Stomach (tissue), 19 donors: ENCODE measurements at places on chromosomes 13 and 19. TPM values are rescaled to one million over a fixed set of nuclear protein-coding genes. Genes with fewer than 3 reads are reported as not detected.

DNA sequence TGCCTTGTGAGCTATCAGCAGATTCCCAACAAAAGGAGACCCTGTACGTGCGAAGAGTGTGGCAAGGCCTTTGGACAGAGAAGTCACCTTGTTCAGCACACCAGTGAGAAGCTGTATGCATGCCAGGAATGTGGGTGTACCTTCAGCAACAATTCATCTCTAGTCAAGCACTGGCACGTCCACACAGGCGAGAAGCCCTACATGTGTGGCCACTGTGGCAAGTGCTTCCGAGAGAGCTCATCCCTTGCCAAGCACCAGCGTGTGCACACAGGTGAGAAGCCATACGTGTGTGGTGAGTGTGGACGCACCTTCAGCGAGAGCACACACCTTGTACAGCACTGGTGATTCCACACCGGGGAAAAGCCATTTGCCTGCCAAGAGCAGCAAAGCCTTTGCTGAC lies 7.6 kb upstream of the ZSCAN22 start:
- no peak for DNase-seq

- DNase-seq: peak; percentile 96
Observed at GRCh38 chr19:11355160-11356073, at the start of gene PLPPR2. Gene PLPPR2, plus strand, starts transcription at chr19:11355432. Its CDS starts 2,242 bp downstream, at chr19:11357674.

GRCh38 chr13:43631106-43631505 lies 155.7 kb downstream of the ENOX1 start:
- DNase-seq: no peak

GRCh38 chr19:43700395-43701000 lies 15.4 kb upstream of the IRGC start:
- DNase-seq: peak; percentile 40

DNA sequence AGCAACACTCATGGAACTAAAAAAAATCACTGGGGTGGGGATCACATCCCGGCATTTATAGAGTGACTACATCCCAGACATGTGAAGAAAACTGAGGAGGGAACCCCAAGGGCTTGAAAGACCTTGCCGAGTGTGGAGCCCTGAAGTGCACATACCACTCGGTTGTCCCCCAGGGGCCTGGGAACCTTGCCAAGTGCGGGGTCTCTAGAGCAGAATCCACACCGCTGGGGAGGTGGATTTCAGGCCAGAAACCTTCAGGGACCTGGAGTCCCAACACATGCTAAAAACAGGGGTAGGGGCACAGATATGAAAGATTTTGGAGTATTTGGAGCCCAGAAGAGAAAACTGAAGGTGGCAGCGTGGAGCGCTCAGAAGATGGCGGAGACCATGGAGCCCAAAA lies 35.2 kb downstream of the ERICH4 start:
- DNase-seq: no peak

DNA sequence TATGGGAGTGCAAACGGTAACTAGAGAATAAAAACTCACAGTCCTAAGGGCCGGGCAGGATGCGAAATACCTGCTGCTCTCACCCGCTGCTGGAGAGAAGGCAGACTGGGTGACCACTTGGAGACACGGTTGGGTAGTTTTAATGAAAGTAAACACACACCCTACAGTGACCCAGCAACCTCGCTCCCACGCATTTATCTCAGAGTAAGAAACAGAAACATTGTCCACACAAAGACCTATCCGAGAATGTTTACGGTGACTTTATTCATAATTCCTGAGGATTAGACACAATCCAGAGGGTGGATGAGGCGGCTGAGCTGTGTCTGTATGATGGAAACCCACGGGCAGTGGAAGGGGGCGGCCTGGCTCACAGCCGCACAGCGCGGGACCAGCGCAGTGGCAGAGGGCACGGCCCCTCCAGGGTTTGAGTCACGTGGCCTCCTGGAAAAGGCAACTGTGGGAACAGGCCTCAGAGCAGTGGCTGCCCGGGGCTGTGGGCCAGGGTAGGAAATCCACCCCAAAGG lies 73.5 kb upstream of the C13orf46 start:
- DNase-seq: no peak

GRCh38 chr13:97257228-97257755 lies 35.2 kb downstream of the MBNL2 start:
- no peak for DNase-seq

DNA sequence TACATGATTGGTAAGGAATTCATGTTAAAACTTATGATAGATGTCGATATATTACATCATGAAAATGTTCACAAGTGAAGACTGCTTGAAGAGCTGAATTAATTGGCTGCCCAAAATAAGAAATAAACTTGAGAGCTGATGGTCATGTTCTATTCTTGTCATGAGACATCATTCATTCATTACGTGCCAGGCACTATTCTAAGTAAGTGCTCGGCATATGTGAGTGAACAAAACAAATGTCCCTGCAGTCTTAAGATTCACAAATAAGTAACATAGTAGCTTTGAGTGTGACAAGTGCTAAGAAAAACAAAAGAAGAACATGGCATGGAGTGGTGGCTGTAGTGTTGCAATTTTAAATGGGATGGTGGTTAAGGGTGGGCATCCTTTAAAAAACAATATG lies 329.3 kb downstream of the SUCLA2 start:
- no peak for DNase-seq

- DNase-seq: peak; percentile 99
Observed at GRCh38 chr19:12064590-12065538, at the start of gene ZNF844. Gene ZNF844, plus strand, starts transcription at chr19:12064731. Its CDS starts 143 bp downstream, at chr19:12064874.

- DNase-seq: no peak
Observed at GRCh38 chr13:54347531-54347930, 1318.9 kb downstream of the OLFM4 start.

- no peak for DNase-seq
Observed at GRCh38 chr13:21905486-21905885, 234.6 kb downstream of the FGF9 start.

- no peak for DNase-seq
Observed at GRCh38 chr19:18097993-18098890, 664 bp downstream of the MAST3 start.

GRCh38 chr19:10189616-10190015 lies 5.1 kb downstream of the DNMT1 start:
- DNase-seq: no peak

DNA sequence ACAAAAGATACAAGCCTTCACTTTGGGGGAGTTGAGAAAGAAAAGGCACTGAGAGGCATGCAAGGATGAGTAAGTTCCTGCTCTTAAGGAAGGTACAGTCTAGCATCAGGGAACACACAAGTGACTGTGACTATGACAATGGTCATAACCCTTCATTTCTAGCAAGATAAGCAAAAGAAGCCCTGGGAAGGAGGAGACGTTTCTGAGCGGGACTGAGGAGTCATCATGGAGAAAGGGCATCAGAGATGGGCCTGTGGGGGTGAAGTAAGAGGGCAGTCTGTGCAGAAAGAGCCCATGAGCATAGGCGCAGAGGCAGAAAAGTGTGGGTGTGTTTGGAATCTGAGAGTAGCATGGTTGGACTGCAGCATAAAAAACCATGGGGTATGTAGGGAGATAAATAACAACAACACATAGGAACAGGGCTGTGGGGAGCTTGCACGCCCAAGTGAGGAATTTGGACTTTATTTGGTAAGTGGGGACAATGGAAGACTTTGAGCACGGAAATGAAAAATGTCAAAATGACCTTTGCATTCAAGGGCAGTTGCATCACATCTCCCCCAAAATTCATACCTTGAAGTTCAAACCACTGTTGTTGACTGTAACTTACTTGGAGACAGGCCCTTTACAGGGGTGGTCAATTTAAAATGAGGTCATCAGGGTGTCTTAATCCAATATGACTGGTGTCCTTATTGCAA lies 86.7 kb downstream of the MBNL2 start:
- no peak for DNase-seq

DNA sequence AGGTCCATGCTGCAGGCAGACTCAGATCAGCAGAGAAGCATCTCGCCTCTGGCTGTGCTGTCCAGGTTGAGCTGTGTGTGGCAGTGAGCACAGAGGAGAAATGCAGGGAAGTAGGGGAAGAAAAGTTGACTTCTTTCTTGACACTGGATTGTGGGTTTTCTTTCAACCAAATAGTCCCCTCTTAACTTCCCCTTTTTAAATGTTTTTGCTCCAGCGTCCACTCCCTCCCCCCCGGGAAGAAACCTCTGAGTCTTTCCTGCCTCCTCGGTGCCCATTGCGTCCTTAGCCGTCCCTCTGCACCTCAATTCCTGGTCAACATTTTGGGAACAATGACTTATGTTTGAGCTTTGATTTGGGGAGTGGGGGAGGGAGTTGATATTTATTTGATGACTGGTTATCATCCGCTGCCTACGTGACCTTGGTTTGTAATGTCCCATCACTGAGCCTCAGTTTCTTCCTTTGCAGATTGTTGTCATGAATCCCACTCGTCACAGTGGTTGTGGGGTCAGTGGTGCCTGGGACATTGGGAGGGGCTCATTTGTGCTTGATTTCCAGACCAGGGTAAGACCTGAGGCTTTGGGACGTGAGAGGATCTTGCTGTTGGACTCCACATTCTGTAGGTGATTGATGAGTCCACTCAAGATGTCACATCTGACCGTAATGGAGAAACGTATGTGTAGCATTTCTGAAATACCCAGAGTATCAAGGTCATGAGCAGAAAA lies at the start of gene LILRB2:
Gene LILRB2 (minus strand): TSS at position 104 of the 722 bp plus-strand sequence. CDS start 614 bp downstream, outside the sequence.
- no peak for DNase-seq

DNA sequence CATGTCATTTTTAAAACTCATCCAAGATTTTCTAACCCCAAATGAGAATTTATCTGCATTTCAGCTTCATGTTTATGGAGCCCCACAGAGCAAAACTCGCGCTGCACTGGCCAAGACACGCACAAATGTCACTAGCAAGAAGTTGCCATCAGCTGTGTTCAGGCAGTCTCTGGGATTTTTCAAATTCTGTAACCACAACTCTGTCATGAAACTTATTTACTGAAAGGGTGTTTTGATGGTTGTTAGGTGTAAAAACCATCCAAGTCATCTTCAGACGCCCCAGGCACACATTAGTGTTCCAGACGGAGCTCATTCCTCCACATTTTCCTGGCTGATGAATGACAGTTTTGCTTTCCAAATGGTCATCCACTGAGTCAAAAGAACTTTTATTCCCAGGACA lies 63.4 kb downstream of the SLC7A1 start:
- no peak for DNase-seq

DNA sequence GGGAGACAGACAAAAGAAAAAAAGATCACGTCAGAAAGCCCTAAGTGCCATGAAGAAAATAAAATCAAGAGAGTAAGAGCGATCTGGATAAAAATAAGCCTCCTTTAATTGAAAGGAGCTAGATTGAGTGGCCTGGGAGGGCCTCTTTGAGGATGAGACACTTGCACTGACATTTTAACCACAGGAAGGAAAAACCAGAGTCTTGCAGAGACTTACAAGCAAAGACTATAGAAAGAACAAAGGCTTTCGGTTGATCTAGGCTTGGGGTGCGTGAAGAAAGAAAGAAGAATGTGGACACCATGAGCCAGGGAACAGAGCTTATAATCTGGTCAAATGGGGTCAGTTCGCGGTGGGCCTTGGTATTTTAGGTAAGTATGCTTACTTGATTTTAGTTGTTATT lies 342.7 kb downstream of the COG6 start:
- peak; percentile 10 for DNase-seq

DNA sequence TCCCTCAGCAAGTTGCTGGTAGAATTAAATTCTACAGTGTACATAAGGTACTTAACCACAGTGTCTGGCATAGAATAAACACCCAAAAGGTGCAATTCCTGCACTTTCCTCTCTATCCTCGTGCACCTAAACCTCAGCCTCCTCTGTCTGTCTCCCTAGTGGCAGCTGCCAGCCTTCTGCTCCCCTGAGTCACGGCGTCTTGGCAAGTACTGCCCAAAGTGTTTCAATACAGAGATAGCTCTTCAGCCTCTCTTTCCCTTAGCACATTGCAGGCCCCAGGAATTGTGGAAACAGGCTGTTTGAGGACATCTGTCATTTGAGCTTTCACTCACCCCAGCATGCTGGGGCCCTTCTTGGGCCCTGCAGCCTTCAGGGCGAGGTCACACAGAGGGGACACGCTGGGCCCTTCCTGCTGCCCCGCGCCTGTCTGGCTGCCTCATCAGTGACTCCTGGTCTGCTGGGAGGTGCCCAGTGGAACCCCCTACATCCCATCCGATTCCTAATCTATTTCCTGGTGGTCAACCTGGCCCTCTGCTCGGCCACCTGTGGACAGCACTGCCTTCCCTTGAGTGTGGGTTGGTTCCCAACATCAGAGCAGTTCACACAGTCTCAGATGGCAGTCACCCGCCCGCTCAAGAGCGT lies 19.3 kb downstream of the COL4A2 start:
- no peak for DNase-seq

GRCh38 chr13:21316376-21316775 lies 139.9 kb downstream of the MRPL57 start:
- DNase-seq: no peak

GRCh38 chr13:23630349-23631093 lies 60.3 kb downstream of the TNFRSF19 start:
- no peak for DNase-seq

GRCh38 chr19:32581705-32582179 lies 752 bp downstream of the PDCD5 start:
- DNase-seq: no peak

DNA sequence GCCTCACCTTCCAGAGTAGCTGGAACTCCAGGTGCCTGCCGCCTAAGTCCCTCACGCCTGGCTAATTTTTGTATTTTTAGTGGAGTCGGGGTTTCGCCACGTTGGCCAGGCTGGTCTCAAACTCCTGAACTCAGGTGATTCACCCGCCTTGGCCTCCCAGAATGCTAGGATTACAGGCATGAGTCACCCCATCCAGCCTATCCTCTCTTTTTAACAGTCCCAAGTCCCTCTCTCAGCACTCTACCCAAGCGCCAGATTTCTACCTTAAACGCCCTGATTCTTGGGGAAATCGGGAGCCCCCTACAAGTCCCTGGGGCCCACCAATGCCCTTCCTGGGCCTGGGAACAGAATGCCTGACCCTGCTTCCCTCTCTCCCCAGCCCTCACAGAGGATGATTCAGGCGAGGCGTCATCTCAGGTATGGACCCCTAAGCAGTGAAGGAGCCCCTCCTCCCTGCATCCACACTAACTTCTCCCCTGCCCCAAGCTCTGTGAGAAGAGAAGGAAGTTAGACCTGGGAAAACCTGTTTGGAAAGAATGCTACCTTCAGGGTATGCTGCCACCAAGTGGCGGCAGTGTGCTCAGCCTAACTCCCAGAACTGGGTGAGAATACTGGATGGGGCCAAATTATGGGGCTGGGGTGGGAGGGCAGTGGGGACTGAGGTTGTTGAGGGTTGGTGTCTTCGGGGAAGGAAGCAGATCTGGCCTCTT lies 20.8 kb upstream of the EBI3 start:
- DNase-seq: no peak

GRCh38 chr13:74070513-74070912 lies 63.7 kb downstream of the KLF12 start:
- DNase-seq: no peak

- no peak for DNase-seq
Observed at GRCh38 chr13:66139701-66140100, 1090.4 kb downstream of the PCDH9 start.

SBSN gene
- not detected for total RNA-seq

CCDC169 gene
- total RNA-seq: 1.8 TPM

NUDT15 gene
- not detected for total RNA-seq

DACH1 gene
- total RNA-seq: not detected

NCR1 gene
- not detected for total RNA-seq

KLK15 gene
- total RNA-seq: not detected

P2RY11 gene
- total RNA-seq: 2.6 TPM

ZNF772 gene
- total RNA-seq: 25.9 TPM

DCT gene
- total RNA-seq: not detected

GPR183 gene
- 13.4 TPM for total RNA-seq

CAPN12 gene
- 33.3 TPM for total RNA-seq

ARMC6 gene
- total RNA-seq: 16.3 TPM

CYP2A6 gene
- not detected for total RNA-seq

ODAD3 gene
- not detected for total RNA-seq
